ENCODE measurements at places on chromosomes 4 and X.

GRCh38 chr4:23999714-24000469, 110.0 kb upstream of the PPARGC1A start:
- no peak for DNase-seq

DNA sequence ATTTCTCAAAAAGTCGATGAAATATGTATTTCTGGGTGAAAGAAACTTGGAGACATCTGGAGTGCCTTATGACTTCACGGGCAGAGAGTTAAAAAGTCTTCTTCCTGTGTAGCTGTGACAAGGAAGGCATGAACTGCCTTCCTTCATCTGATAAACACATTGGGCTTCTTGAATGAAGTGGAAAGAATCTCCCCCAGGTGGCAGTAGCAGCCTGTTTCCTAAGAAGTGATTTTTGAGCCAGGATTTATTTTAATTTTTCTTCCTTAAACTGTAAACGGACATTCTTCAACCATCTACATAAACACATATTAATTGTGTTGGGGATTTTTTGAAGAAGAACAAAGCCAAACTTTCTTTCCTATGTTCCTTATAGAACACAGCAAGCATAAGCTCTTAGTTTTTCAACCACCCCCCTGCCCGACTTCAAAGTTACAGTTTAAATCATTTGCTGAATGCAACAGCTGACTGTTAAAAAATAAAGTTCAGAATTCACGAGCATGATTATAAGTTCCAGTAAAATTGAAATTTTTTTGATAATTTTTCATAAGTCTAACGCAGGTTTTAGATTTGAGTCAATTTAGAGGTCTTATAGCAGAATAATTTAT, 980 bp upstream of the GIMD1 start:
- DNase-seq: no peak

DNA sequence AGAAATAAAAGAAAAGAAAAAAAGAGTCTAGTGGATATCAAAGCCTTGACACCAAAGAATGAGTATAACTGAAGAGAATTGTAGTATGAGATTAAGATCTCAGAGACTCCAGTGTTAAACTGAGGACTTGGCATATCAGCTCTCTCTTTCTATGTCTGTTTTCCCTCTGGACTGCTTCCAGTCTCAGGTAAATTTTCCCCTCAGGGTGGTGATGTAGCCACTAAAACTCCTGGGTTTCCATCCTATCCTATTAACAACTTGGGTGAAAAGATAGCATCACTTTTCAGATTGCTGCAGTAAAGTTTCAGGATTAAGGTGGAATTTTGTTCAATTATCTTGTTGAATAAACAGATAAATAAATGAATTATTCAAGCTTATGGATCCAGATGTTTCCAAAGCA, 85.7 kb downstream of the ATP10D start:
- no peak for DNase-seq

GRCh38 chr4:37549041-37549440, 137.1 kb downstream of the RELL1 start:
- DNase-seq: no peak

GRCh38 chr4:143351149-143351691, 14.5 kb downstream of the GAB1 start:
- no peak for DNase-seq

DNA sequence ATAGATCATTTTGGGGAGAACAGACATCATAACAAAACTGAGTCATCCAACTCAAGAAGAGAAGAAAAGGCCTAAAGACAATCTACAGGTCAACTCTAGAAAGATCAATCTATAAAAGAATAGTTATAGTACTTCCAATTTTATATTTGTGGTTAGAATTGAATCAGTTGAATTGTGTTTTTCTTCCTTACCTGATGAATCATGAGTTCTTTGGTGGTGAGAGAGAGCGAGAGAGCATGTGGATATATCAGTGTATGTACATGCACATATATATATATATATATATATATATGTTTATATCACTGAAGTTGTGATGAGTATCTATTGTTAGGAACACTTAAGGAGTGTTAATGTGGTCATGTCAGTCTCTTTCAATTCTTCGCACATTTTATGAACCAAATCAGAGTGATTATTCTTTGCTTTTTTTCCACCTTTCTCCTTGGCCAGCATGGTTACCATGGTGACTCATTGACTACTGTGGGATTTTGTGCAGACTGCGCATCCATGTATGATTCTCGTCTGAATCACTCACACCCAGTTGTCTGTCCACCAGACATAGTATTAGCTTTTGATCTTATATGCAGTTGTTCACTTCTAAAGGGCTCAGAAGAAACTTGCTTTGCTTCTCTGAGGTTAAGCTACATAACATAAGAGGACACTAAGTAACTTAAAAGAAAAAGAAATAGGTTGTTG, 90.4 kb upstream of the RAB40AL start:
- DNase-seq: no peak

GRCh38 chrX:55908661-55909212, 191.2 kb downstream of the RRAGB start:
- no peak for DNase-seq

DNA sequence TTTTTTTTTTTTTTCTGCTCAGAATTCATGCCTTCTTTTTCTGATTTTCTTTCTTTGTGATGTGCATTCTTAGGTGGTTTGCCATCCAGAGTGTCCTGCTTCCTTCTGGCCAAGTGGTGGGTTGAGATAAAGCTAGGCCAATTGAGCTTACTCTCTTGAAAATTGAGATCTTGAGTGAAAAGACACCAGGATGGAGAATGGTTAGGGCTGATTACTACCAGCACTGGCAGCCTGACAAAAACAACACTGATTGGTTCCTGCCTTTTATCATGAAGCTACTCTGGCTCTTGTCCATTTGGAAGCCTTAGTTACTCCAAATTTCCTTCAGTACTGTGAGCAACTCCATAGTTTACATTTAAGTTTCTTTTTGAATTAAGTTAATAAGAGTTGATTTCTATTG, 404.0 kb downstream of the PPARGC1A start:
- no peak for DNase-seq

DNA sequence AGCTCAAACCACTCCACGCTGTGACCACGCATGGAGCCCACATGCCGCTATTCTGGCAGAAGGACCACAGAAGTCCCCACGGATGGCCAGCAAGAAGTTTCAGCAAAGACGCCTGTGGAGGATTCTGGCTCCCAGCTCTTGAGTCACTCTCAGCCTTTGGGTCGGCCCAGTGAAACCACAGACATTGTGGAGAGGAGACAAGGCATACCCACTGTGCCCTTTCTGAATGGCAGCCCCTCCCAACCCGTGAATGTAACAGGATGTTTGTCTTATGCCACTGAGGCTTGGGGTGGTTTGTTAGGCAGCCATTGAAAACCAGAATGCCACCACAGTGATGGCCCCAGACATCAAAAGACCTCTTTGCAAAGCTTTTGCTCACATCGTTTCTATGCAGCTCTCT, 42.7 kb downstream of the ABLIM2 start:
- DNase-seq: no peak

DNA sequence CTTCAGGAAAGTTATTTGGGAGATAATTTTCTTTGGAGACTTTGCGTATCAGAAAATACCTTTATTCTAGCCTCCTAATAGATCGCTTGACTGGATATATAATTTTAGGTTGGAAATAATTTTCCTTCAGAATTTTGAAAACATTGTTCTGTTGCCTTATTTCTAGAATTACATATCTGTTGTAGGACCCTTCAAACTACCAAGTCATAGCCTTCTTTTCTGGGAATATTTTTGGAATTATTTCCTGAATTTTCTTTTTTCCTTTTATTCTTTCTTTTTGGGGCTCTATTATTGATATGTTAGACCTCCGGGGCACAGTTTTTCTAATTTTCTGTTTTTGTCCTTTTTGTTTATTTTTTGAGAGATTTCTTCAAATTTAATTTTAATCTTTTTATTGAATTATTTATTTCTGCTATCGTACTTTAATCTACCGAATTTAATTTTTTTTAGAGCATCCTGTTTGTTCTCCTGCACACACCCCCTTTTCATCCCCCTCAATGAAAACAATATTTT, 100.5 kb downstream of the KDM6A start:
- DNase-seq: no peak

GRCh38 chr4:188417181-188417580, 277.9 kb downstream of the TRIML1 start:
- no peak for DNase-seq

Data from stimulated activated CD8-positive, alpha-beta memory T cell treated with anti-CD3 and anti-CD28 coated beads, Interleukin-15, amount 100 ng/mL, for 48 hours (primary cell).